ENCODE measurements at places on chromosomes 5 and 9.

DNA sequence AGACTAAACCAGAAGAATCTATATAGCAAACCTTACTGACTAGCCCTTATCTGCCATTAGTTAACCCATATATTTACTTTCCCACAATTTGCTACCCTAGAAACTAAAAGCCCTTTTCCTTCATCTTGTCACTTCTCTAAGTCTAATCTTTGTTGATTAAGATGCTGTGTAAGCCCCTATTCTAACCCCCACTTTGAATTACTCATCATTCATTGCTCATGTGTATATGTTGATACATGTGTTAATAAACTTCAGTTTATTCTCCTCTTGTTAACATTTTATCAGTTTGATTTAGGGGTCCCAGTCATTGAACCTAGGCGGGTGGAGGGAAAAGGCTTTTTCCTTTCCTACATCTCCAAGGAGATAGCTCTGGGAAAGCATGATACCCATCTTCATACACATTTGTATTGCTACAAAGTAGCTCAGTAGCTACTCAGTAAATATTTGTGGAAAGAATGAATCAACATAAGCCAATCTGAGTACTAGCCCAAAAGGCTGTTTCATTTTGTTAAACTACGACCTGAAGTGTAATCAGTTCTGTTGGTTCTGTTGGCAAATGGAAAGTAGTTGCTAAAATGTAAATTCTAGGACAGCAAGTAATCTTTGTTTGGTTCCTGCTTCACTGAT lies 35.1 kb upstream of the NDFIP1 start:
- DNase-seq, result no peak

GRCh38 chr5:175868348-175868723 lies 3.0 kb upstream of the CPLX2 start:
- no peak for DNase-seq

DNA sequence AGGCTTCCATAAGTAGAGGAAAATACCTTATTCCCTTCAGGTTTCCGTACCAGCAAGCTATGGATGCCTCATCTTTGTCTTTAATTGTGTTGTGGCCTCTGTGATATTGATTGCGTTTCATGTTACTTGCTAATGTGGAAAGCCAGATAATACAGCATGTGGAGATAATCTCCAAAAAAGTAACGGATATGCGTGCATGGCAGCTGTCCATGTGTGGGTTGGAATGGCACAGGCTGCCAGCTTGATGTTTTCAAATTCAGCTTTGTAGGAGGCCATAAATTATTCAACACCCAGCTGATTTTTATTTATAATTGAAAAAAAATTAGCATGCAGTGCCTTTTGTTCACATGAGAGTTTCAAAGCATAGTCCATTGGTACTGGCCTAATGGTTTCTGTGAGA lies 144.9 kb downstream of the GIN1 start:
- no peak for DNase-seq

- peak; percentile 53 for DNase-seq
Measured at GRCh38 chr5:153523211-153523610, 32.7 kb downstream of the GRIA1 start.

- no peak for DNase-seq
Measured at GRCh38 chr5:83265318-83265717, 188.0 kb downstream of the XRCC4 start.

DNA sequence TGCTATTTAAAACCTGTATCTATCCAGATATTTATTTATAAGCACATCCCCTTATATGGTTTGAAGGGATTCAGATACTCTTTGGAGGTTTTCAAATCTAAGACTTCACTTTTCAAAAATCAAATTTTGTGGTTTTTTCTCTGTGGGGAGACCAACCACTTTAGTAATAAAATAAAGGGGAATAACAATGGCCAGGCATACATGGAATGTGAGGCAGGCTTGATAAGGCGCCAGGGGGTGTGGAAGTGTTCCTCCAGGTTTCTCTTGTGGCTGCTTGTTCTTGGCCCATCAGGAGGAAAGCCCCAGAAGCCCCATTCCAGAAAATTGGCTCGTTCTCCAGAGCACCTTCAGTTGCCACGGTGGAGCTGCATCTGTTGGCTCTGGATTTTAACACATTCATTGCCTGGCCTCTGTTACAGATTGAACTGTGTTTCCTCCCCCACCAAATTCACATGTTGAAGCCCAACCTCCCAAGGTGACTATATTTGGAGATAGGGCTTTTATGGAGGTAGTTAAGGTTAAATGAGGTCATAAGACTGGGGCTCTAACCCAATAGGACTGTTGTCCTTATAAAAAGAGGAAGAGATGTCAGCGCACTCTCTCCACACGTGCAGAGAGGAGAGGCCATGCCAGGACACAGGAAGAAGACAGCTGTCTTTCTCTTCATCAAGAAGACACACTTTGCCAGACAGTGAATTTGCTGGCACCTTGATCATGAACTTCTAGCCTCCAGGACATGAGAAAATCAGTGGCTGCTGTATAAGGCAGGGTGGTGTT lies 195.9 kb downstream of the TMEM38B start:
- DNase-seq, result no peak

GRCh38 chr9:129287619-129288305 lies 109.7 kb upstream of the IER5L start:
- DNase-seq, result no peak

- no peak for DNase-seq
Measured at GRCh38 chr9:123678878-123679329, 251.0 kb downstream of the DENND1A start.

GRCh38 chr5:127410959-127411358 lies 106.5 kb upstream of the PRRC1 start:
- DNase-seq, result no peak

- DNase-seq, result no peak
Measured at GRCh38 chr5:98570661-98571191, 202.7 kb upstream of the RGMB start.

DNA sequence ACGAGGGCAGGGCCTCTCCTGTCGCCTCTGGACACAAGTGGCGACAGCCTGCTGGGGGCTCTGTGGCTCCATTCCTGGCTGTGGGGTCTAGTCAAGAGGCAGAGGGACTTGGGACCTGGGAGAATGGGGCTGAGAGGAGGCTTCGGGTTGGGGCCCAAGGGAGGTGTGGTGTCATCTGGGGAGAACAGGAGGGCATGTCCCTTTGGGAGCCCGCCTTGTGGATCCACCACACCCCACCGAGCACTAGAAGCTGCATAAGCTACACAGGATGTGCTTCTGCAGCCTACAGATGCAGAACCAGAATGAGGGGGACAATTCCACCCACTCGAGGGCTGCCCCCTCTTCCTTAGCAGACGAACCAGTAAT lies 3.9 kb upstream of the MAN1B1 start:
- DNase-seq, result no peak

DNA sequence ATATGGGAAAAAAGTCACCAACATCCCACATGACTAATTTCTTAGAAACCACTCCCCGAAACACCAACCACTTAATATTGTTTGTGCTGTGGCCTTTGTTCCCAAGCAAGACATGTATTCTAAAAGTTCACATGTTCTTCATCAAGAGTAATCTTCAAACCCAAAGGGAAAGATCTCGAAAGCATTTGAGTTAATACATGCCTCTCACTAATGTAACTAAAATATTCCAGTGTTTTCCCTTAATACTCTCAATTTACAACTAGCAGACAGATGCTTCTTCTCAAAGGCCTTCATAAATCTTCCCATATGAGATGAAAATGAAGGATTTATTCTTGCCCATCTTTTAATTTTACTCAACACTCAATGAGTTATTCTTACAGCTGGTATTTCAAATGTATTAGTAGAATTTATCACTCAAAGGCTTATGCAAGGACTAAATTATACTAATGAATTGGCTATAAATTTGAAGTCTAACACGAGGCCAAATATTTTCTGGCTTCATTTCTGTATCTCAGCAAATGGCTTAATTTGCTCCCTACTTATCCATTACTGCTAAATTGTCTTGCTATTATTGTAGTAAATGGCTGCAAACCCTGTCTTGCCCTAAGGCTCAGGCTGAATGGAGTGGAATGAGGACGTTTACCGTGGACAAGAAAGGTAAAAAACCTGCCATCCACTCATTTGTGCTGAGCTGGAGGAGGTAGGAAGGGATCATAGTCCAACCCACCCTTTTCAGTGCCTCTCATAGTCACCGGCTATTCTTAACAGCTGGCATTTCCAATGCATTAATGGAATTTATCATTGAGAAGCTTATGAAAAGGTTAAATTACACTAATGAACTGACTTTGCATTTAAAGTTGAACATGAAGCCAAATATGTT lies 474.4 kb downstream of the RASEF start:
- DNase-seq, result no peak

DNA sequence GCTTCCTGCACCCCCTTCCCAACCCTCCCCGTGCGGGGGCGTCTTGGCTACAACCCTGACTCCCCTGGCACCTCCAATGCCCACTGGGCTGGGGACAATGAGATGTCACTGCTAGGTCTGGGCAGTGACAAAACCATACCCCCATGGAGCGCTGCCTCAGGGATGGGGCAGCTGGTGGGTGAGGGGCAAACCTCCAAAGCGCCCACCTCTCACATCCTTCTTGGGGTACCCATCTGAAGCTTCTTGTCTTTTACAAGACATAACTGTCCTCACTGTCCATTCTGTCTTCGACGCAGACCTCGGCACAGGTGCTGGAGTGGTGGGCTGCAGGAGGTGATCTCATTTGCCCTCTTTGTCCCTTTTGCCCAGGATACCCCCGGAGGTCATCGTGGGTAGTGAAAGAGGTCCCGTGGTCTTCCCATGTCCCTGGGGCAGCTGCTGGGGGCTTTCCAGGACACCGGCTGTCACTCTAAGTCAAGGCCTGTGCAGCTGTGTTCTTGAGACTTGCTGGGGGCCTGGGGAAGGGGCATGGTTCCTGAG lies 27.8 kb upstream of the CSF1R start:
- no peak for DNase-seq

- peak; percentile 47 for DNase-seq
Measured at GRCh38 chr5:145946112-145946861, 9.9 kb downstream of the SH3RF2 start.

DNA sequence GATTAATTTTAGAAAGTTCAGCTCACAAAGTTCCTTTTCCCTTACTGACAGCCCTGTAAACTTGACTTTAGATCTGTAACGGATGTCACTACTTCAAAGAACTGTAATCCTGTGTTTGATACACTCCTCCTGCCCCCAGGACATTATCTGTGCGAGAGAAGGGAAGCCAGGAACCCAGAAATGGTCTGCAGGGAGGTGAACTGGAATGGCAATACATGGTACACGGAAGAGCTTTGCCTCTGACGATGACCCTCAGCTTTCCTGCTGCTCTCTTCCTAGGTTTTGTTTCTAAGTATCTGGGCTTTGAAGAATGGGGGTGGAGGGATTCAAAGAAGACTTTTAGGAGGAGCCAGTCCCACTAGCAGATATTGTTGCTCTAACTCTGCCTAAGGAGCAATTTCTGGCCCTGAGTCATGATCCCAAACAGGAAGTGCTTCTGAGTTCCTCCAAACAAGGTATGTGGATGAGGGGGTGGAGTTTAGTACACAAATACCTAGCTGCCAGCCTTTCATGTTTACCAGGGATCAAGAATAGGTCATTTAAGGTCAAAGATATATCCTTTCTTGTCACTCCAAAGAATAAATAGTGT lies 43.4 kb upstream of the TMC1 start:
- DNase-seq, result no peak

- DNase-seq, result no peak
Measured at GRCh38 chr9:30774326-30774725, 1610.1 kb upstream of the ACO1 start.

DNA sequence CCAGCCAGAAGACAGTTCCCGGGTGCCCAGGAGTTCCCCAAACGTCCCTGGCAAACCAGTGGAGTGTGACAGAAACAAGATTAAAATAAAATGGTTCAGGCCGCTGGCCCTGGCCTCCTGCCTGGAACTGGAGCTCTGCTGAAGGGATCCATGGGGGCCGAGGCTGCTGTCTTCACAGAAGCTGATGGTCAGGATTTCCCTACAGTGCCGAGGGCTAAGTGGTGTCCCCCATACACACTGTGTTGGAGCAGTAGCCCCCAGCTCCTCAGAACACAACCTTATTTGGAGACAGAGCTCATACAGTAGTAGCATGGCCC lies 55.9 kb downstream of the MRPL36 start:
- no peak for DNase-seq

DNA sequence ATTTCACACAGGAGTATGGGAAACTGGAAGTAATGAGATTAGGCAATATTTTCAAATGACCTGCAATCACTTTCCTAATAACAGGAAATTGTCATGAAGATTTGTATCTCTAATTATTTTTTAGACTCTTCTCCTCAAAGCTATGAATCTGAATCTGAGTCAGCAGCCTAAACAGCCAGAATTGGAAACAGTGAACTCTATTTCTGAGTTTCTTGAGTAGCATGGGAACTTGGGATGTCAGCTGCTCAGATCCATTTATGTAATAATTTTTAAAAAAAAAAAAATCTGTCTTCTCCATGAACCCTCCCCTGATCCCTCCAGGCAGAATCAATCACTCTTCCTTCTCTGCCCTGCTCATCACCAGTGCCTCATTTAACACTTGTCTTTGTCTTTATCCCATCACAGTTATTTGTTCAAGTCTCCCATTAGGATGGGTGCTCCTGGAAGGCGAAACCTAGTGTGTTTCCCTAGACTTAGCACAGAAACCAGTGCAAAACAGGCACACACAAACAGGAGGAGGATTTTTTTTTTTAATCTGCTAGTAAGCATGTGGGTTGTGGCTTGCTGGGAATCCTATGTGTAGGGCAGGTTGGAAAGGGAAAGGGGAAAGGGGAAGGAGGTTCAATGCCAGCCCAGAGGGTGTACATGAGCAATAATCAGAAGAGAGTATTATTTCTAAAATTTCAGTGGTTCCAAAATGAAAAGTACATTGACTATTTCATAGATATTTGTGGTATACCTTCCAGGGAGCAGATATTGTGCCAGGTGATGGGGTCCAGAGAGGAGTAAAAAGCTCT lies 186.8 kb downstream of the TTLL11 start:
- DNase-seq, result peak; percentile 75

GRCh38 chr5:34043099-34043876 lies at the start of gene C1QTNF3:
Gene C1QTNF3, minus strand, starts transcription at chr5:34043213. Its CDS starts 88 bp downstream, at chr5:34043125.
- no peak for DNase-seq

DNA sequence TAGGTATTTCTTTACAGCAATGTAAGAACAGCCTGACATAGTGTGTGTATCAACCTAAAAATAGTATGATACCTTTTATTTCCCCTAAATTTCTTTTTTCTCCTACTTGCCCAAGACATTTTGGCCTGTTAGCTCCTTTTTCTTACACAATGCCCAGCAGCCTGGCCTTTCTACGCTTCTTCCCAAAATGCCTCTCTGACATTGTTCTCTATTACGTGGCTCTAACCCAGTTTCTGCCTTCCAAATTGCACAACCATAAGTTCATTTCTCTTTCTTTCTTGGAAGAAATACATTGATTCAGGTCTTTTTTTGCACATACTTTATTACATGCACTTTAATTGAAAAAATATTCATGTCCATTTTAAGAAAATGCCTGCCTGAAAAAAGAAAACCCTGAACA lies 408.2 kb downstream of the PRR16 start:
- peak; percentile 9 for DNase-seq

- DNase-seq, result no peak
Measured at GRCh38 chr9:134229466-134230091, 65.2 kb upstream of the RNU6ATAC start.
